Stimulated activated CD8-positive, alpha-beta memory T cell treated with anti-CD3 and anti-CD28 coated beads, Interleukin-2, amount 100 ng/mL, for 1 hour (primary cell): ENCODE measurements at places on chromosomes 7 and 10.

GRCh38 chr7:32161708-32162107 lies 91.5 kb upstream of the PDE1C start:
- DNase-seq, result no peak

GRCh38 chr7:15284396-15284795 lies 277.4 kb downstream of the AGMO start:
- DNase-seq, result no peak

GRCh38 chr7:74655324-74655723 lies 2.2 kb upstream of the GTF2I start:
- no peak for DNase-seq

DNA sequence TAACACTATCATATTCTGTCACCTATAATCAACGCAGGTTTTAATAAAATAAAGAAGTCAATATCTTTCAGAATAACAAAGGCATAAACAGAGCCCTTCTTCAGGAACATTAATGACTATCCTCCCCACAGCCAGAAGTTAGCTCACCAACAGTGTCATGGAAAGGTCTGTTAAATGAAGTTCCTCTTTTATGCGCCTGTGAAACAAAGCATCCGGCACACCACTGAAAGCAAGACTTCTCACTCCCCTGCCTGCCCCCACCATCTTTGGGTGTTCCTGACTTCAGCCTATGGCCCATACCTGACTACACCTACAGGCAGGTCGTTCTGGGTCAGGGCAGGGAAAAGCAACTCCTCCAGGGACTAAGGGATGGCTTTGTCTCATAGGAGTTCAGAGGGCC lies 205.4 kb downstream of the FANK1 start:
- DNase-seq, result no peak

- DNase-seq, result no peak
Observed at GRCh38 chr7:13447637-13448036, 541.8 kb downstream of the ETV1 start.

DNA sequence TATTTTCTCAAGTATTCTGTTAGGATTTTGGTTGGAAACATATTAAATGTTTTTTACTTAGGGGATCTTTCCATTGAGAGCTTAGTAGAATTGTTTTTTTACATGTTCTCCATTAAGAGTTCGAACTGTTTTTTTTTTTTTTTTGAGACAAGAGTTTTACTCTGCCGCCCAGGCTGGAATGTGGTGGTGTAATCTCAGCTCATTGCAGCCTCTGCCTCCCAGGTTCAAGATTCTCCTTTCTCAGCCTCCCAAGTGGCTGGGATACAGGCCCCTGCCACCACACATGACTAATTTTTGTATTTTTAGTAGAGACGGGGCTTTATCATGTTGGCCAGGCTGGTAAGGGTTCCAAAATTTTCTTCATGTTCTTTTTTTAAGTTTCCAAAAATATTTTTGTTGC lies 33.2 kb downstream of the MPLKIP start:
- no peak for DNase-seq

DNA sequence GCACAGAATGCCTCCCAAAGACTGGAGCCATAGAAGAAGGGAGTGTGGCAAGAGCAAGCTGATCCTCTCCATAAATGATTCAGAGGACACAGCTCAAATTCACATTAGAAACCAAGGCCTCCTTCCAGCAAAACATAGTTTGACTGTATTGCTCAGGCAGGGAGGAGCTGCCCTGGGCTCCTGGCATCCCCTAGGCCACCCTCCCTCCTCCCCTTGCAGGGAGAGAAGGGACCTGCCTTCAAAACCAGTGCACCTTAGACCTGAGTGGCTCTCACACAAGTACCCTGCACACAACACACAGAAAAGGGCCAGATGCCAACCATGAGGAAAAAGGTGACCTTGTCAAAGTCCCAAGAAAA lies 64.7 kb downstream of the CREB3L2 start:
- DNase-seq, result no peak

- DNase-seq, result no peak
Observed at GRCh38 chr7:3289996-3290395, 11.1 kb upstream of the SDK1 start.

DNA sequence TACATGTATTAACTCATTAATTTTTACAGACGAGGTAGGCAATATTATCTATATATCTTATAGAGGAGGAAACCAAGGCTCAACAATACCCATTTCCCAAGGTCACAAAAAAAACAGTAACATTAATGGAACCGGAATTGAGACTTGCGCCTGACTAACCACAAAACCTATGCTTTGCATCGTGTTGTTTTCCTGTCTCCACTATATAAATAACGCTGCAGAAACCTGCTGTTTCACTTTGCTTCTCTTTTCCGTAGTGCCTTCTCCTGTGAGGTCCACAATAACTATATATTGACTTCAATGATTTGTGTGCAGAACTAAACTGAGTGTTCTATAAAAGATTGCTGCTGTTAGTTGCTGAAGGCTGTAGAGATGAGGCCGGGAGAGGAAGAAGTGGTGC lies 97.7 kb upstream of the RPA3 start:
- no peak for DNase-seq

GRCh38 chr10:11578802-11579255 lies 32.6 kb downstream of the USP6NL start:
- DNase-seq, result no peak

DNA sequence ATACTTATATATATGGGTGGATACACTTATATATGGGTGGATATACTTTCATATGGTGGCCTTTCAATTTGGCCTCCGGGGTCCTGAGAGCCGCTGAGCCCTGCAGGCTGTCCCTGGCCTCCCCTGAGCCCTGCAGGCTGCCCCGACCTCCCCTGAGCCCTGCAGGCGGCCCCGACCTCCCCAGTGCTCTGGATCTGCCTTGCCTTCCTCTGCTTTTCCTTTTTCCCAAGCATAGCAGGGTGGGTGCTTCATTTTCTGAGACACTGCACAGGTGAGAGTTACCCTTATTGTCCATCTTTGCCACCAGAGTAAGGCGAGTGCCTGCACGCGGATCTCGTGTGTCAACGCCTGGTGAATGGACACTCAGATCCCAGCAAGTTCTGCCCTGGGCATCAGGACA lies 106.6 kb downstream of the VIPR2 start:
- DNase-seq, result no peak

GRCh38 chr7:159142199-159142598 lies 2.5 kb downstream of the VIPR2 start:
- no peak for DNase-seq
